Non-pigmented ciliary epithelial cell (primary cell): ENCODE measurements at places on chromosomes 1 and 21.

- no peak for DNase-seq
Observed at GRCh38 chr1:14915356-14916054, 238.0 kb upstream of the TMEM51 start.

GRCh38 chr1:24893431-24893830 lies 36.6 kb downstream of the RUNX3 start:
- DNase-seq, result no peak

DNA sequence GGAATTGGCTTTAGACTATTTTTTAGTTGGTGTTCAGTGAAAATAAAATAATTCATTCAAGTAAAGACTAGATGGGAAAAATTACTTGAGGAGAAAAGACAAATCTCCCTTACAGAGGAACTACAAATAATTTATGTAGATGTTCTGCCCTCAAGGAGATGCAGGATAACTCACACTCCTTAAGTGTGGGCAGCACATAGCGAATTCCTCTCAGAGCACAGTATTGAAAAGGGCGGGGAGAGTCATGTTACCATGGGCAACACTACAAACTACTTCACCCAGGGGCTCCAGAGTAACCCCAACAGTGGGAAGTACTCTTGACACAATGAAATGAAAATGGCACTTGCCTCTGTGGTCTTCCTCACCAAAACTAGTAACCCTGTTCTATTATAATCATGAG lies 20.6 kb upstream of the LAMC2 start:
- DNase-seq, result no peak

DNA sequence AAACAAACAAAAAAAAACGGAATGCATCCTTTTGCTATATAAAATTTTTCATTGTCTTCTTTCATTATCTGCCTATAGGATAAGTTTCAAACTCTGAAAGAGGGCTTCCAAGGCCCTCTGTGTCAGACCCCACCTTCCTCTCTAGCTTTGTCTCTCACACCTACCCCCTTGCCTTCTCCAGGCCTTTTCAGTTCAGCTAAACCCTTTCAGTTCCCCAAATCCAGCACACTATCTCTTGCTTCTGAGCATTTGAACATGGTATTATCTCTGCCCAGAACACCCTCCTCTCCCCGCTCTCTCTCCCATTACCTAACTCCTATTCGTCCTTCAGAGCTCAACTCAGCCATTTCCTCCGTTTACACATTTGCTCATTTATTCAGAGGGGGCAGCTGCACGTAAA lies 35.7 kb downstream of the C1orf216 start:
- DNase-seq, result no peak

- no peak for DNase-seq
Observed at GRCh38 chr1:56494306-56494705, 85.1 kb downstream of the PLPP3 start.

GRCh38 chr1:41880950-41881885 lies 37.5 kb downstream of the HIVEP3 start:
- DNase-seq, result no peak

DNA sequence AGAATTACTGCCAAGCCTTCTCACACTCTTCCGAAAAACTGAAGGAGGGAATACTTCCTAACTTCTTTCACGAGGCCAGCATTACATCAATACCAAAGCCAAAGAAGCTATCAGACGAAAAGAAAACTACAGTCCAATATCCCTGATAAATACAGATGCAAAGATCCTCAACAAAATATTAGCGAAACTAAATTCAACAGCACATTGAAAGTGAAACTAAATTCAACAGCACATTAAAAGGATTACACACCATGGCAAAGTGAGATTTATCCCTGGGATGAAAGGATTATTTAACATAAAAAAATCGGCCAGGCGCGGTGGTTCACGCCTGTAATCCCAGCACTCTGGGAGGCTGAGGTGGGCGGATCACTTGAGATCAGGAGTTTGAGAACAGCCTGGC lies 176.8 kb downstream of the FAF1 start:
- no peak for DNase-seq

GRCh38 chr1:147720557-147720956 lies 39.8 kb downstream of the GJA5 start:
- no peak for DNase-seq

DNA sequence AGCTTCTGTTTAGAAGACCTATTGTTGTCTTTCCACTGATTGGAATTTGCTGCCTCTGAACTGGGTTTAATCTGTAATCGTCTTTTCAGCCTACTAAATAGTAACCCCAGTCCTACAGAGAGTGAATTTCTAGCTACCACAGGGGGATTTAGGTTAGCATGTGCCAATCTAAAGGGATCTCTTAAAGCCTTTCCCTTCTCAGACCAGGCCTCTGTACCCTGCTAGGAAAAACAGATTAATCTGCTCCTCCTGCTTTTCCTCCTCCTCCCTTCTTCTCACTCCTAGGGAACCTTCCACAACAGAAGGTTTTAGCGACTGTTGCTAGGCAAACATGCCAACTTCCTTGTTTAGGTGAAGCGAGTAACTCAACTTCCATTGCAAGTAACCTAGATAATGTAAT lies 1.3 kb upstream of the RC3H1 start:
- DNase-seq, result no peak

DNA sequence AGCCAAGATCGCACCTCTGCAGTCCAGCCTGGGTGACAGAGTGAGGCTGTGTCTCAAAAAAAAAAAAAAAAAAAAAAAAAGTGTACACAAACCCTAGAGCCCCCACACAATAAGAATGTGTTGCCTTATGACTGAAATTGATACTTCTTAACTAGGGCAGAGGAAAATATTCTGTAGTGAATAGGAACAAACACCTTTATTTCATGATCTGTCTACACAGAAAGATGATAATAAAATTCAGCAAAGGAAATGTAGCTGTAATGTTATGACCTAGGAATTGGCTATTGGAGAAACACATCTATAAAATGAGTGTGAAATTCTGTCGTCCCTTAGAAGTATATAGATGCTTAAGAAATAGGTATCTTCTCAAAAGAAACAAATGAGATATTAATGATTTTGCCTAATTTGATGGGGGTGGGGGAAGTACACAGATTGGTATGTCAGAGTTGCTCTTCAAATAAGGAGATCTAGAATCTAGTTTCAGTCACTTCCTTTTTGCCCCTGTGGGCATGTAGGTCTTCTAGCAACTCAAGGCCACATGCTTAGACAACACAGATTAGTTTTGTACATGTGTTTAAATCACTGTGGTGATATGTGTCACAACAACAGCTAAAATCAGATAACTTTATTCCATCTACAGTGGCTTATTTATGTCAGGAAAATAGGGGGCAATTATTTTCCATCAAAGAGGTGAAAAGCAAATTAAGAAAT lies 10.7 kb upstream of the GPR25 start:
- DNase-seq, result no peak

GRCh38 chr21:42850866-42851391 lies 28.4 kb downstream of the WDR4 start:
- no peak for DNase-seq
